Activated B cell treated with CpG ODN at 0.5 μM for 24 hours (primary cell): ENCODE measurements at places on chromosomes 1 and 21. TPM values are rescaled to one million over a fixed set of nuclear protein-coding genes. Genes with fewer than 3 reads are reported as not detected.
A peak's percentile ranks its signal among the peaks of the same experiment; 100 is the strongest.

The RIIAD1 gene
- not detected in 2 replicates for total RNA-seq

The TMOD4 gene
- 3.8 and 4.4 TPM in 2 replicates for total RNA-seq

DNA sequence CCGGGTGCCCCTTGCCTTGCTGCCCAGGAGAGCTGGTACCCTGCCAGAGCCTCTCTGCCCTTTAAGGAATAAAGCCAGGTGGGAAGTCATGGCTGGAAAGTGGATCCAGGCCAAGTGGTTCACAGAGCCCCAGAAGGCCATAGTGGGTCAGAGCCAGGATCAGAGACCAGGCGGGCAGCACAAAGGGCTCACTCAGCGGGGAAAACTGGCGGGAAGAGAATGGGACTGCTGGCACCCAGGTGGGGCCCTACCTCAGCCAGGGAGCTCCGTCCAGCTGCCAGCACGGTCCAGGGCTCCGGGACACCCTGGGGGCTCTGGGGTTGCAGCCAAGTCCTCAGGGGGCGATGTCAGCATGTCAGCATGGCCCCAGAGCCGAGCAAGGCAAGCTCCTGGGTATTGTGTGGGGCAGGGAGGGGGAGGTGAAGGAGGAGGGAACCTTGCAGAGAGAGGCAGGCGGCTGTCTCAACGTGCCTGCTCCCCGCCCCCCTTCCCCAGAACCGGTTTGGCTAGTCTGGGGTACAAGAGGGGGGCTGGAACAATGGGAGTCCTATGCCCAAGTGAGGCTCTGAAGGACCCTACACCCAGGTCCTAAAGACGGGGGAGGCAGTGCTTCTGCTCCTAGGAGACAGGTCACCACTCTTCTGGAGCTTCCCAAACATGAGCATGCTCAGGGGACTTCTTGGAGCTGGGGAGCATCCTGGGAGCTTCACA, at the start of gene ARHGEF19:
Gene ARHGEF19, minus strand, starts transcription at position 402 of the 711 bp plus-strand sequence. CDS start 3,598 bp downstream, outside the sequence.
- H3K4me1 ChIP-seq = peaks cover 18% of the 10 kb centered on the region
- no peak within 1 kb of the TSS for H3K4me3 ChIP-seq
- H3K27me3 ChIP-seq = peaks cover 4% of the 10 kb centered on the region
- no peaks in the 10 kb centered on the region for H3K36me3 ChIP-seq

- no peaks in the 10 kb centered on the region for H3K36me3 ChIP-seq
- H3K27me3 ChIP-seq = no peaks in the 10 kb centered on the region
- peak overlapping the region; percentile 70 for H3K27ac ChIP-seq
- peak overlapping the region; percentile 64 for H3K4me3 ChIP-seq
- peaks cover 55% of the 10 kb centered on the region for H3K4me1 ChIP-seq
Observed at GRCh38 chr1:156508205-156508954, 7.8 kb upstream of the MEF2D start.

DNA sequence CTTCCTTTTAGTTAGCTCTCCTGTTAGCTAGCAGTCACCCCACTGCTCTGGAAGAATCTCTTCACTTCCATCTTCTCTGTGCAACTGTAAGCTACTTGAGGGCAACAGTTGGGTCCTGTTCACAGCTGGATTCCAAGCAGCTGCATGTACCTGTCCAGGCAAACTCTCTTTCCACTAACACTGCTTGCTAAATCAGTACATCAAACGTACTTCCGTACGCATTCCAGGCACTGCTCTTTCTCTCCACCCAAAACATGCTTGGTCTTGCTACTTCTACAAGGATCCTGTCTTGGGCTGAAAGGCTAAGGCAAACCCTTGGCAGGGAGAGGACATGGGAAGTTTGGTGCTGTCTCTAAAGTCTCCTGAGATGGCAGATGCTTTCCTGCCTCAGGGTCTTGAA, 139.2 kb upstream of the CACNA1E start:
- H3K27ac ChIP-seq = no peak overlapping the region
- H3K4me3 ChIP-seq = no peak overlapping the region
- DNase-seq = no peak
